Epithelial cell of prostate (primary cell): ENCODE measurements at places on chromosomes 5 and 9.
A peak's percentile ranks its signal among the peaks of the same experiment; 100 is the strongest.

- DNase-seq = no peak
Measured at GRCh38 chr9:95193067-95193466, 124.4 kb downstream of the FANCC start.

- DNase-seq = no peak
Measured at GRCh38 chr5:18605186-18605585, 970.9 kb downstream of the TAF11L14 start.

GRCh38 chr5:96330530-96331140 is 102.4 kb downstream of the PCSK1 start:
- no peak for DNase-seq

- no peak for DNase-seq
Measured at GRCh38 chr5:148995791-148996190, 67.1 kb downstream of the SH3TC2 start.

GRCh38 chr9:132588098-132588497 is 5.7 kb downstream of the BARHL1 start:
- no peak for DNase-seq

DNA sequence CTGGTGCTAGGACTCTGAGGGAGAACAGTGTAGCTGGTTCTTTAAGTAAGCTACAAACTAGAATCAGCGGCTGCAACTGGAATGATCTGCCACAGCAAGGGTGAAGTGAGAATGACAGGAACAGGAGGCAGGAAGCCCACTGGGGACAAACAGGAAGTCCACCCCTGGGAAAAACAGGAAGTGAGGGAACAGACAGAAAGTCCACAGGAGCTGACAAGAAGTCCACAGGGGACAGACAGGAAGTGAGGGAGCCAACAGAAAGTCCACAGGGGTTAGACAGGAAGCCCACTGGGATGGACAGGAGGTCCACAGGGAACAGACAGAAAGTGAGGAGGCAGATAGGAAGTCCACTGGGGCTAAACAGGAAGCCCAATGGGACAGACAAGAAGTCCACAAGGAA is 15.5 kb downstream of the ADAMTS16 start:
- DNase-seq = no peak

- DNase-seq = no peak
Measured at GRCh38 chr5:148599187-148599586, 55.1 kb downstream of the HTR4 start.

DNA sequence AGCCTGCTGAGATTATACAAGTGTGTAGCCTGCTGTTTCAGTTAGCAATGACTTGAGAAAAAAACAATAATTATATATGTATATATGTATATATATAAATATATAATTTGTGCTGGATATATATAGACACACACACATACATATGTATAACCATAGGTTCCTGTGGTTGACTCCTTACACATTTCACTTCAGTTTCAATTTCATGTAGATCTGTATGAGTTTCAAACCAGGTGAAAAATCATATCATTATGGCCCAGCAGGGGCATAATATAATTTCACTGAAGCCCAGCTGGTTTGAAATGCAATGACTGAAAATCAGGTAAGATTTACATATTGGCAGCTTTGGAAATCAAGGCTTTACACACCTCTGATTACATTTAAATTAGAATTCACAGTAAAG is 690.4 kb upstream of the CDH18 start:
- DNase-seq = no peak

DNA sequence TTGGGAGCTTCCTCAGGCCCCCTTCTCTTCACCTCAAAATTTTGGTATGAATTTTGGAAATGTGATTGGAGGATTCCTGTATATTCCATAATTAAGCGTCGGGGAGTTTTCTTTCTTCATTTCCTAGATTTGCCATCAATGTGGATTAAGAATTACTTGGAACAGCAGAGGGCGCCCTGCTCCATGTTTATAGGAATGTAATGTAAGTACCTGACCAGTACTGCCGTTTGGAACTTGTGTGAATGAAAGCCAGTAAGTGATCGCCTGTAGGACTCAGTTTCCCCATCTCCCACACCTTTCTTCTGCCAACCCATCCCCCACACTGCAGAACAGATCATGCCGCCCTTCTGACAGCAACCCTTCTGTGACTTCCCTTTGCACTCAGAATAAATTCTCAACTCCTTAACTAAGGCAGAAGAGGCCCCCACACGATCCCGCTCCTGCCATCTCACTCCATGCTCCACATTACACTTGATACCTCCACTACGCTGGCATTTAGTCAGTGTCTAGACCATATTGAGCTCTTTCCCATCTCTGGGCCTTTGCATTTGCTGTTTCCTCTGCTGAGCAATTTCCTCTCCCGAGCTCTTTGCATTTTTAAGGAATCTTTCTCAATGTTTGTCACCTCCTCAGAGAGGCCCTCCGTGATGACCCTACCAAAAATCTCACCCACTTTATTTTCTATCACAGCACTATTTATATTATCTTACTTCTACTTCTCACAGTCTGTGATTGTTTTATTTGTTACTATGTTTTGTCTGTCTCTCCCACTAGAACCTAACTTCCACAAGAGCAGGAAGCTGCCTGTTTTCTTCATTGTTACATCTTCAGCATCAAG is 79.5 kb upstream of the HTR4 start:
- DNase-seq = peak; percentile 44

- DNase-seq = peak; percentile 98
Measured at GRCh38 chr9:78118742-78119473, 87.3 kb upstream of the GNAQ start.

DNA sequence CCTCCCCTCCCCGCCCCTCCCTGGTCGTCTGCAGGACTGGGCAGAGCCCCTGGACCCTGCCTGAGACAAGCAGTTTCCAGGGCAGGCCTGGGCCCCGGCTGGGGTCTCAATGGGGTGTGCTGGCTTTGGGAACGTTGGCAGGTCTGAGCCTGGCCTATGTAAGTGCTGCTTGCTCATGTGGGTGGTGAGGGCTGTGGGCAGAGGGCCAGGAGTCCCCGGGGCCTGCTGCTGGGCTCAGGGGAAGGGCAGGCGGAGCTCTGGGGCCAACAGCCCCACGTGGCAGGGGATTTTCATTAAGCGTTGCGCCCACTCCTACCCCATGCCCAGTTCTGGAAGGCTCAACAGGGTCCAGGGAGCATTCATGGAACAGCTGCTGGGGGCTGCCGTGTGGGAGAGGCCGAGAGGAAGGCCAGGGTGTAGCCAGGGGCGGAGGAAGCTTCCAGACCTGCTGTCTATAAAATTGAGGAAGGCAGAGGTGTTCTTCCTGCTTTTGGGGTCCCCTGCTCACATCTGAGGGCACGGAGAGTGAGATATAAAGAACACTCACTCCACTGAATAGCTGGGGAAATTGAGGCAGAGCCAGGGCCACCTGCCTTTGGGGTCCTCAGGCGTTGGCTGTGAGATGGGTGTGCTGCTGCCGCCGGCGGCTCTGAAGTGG is 32.5 kb downstream of the RXRA start:
- DNase-seq = no peak

GRCh38 chr5:147084702-147085101 is 150.1 kb upstream of the STK32A start:
- no peak for DNase-seq
